ENCODE measurements at places on chromosomes 7 and 10. TPM values are rescaled to one million over a fixed set of nuclear protein-coding genes. Genes with fewer than 3 reads are reported as not detected.

Gene FAM241B
- 18.8 TPM for total RNA-seq

Gene CPA4
- total RNA-seq, result 4.5 TPM

Gene PHKG1
- total RNA-seq, result 0.52 TPM

Gene GCK
- total RNA-seq, result not detected

Gene CYP2W1
- total RNA-seq, result not detected

Gene OPN1SW
- not detected for total RNA-seq

Data from A549 treated with ZK216348 at 1 μM for 4 hours (cell line).